HCT116 (cell line): ENCODE measurements at places on chromosomes 3 and 15. TPM values are rescaled to one million over a fixed set of nuclear protein-coding genes. Genes with fewer than 3 reads are reported as not detected.

SCG5 gene
- total RNA-seq, result 1.7 TPM

DNA sequence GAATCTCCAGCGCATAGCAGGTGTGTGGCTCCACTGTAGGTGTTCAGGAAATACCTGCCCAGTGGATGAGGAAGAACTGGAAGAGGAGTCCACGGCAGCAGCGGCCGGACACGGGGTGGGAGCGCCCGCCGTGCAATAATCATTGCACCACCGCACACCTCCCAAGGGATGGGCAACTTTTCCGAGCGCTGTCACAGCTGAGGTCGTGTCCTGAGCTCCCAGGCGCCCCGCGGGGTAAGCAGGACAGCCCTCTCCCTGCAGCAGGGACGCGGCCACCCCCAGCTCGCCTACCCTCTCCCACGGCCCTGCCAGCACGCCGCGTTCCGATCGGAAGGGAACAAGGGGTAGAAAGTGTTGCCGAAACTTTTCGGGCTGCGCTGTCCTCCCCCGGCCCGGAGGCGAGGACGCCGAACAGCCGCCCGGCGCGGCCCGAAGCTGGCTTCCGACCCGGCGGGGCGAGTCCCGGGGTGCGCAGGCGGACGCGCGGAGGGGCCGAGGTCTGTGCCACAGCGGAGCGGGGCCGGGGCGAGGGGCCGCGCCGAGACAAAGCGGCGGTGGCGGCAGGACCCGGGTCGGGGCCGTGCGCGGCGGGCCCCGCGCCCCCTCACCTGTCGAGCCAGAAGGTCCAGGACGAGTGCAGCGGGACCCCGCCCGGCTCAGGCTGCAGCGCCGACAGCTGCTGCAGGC, 475 bp downstream of the EIF4E3 start:
- H3K4me3 ChIP-seq, result peak overlapping the region; percentile 70
- peak overlapping the region; percentile 42; the same call in 1 of the 2 replicates for H3K27ac ChIP-seq
- no peak for DNase-seq
- peaks cover 16% of the 10 kb centered on the region for H3K4me1 ChIP-seq
- no peaks in the 10 kb centered on the region for H3K36me3 ChIP-seq

- no peak overlapping the region for H3K27ac ChIP-seq
- H3K4me3 ChIP-seq, result no peak overlapping the region
- peaks cover 4% of the 10 kb centered on the region; the same call in 1 of the 2 replicates for H3K4me1 ChIP-seq
- no peaks in the 10 kb centered on the region for H3K27me3 ChIP-seq
These were observed 1.3 kb upstream of the IL12A start for GRCh38 chr3:159987291-159987711.

DNA sequence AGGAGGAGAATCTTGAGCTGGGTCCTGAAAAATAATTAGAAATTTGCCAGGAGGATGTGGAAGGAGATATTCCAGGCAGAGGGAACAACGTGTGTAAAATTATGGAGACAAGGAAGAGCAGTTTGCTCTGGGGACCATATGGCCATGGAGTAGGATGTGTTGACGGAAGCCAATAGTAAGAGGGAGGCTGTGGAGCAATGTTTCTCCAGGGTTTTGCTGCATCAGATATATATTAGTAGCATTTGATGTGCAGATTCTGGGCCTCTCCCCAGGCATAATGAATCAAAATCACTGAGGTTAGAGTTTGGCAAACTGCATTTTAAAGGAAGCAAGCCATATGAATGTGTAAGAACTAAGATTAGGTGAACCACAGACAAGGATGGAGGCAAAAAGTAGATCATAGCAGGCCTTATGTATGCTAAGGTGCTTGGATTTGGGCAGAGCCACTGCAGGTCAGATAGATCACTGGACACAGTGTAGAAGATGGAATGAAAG, 192.9 kb upstream of the IL12A start:
- no peaks in the 10 kb centered on the region for H3K27me3 ChIP-seq
- H3K27ac ChIP-seq, result no peak overlapping the region
- H3K4me1 ChIP-seq, result no peaks in the 10 kb centered on the region
- DNase-seq, result no peak
- no peak overlapping the region for H3K4me3 ChIP-seq
